ENCODE measurements at places on chromosomes 6 and 20. TPM values are rescaled to one million over a fixed set of nuclear protein-coding genes. Genes with fewer than 3 reads are reported as not detected.

Gene KHDC1L
- total RNA-seq = not detected

Gene SAMD3
- 0.26 TPM for total RNA-seq

Gene SLC25A27
- total RNA-seq = 5.1 TPM

Gene AARS2
- total RNA-seq = 21.7 TPM

Gene TFAP2C
- total RNA-seq = 22.5 TPM

Gene ATAT1
- 19.6 TPM for total RNA-seq
